ENCODE measurements at places on chromosomes 3 and 15.
A peak's percentile ranks its signal among the peaks of the same experiment; 100 is the strongest.

- no peak for DNase-seq
Observed at GRCh38 chr3:157746391-157746790, 243.2 kb upstream of the VEPH1 start.

- peak; percentile 96 for DNase-seq
Observed at GRCh38 chr3:11288786-11289637, 16.8 kb downstream of the ATG7 start.

DNA sequence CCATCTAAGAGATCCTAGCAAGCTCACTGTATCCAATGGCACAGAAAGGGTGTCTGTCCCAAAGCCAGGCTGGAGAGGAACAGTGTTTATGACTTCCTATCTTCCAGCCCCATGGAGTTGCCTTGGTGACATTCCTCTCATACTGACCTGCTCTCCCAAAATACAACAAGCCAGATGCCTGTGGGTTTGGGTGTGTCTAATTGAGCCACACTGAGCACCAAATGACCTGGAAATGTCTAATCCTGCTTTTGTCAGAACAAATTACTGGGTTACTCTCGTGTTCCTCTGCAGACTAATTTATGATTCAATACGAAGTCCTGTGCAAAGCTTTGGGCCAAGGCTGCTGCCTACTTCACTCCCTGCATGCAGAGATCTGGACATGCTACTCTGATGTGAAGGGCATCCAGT, 98.1 kb upstream of the STRIT1 start:
- DNase-seq, result no peak

- no peak for DNase-seq
Observed at GRCh38 chr15:73176598-73176997, 124.3 kb downstream of the NEO1 start.

- DNase-seq, result no peak
Observed at GRCh38 chr15:101406036-101406435, 83.5 kb downstream of the PCSK6 start.

- no peak for DNase-seq
Observed at GRCh38 chr3:85652360-85652759, 693.6 kb downstream of the CADM2 start.

DNA sequence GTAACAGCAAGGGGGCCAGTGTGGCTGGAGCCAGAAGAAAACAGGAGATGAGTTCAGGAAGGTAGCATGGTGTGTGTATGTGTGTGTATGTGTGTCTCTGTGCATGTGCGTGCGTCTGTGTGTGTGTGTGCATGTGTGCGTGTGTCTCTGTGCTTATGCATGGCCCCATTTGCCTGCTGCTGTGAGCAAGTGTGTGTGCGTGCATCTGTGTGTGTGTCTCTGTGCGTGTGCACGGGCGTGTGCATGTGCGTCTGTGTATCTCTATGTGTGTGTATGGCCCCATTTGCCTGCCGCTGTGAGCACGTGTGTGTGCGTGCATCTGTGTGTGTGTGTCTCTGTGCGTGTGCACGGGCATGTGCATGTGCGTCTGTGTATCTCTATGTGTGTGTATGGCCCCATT, 7.1 kb upstream of the EEFSEC start:
- DNase-seq, result no peak

DNA sequence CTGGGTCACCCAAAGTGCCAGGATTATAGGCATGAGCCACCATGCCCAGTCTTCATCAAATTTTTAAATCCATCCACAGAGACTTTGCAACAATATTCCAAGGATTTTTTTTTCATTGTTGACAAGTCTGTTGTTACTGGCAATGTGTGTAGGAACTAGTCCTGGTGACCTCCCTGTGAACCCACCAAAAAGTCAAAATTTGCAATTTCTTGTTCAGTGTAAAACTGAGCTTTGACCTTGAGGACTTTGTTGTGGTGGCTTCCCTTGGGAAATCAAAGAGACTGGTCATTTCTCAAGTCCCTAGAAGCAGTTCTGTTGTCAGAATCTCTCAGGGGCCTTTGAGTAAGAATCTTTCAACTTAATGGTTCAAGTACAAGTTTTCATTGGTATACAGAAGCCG, 36.9 kb upstream of the COL8A1 start:
- no peak for DNase-seq

- DNase-seq, result no peak
Observed at GRCh38 chr3:189602471-189602870, 28.7 kb upstream of the TP63 start.

GRCh38 chr15:92418864-92419263, 25.2 kb downstream of the ST8SIA2 start:
- DNase-seq, result no peak

GRCh38 chr3:134640872-134641470, 9.9 kb downstream of the KY start:
- no peak for DNase-seq

DNA sequence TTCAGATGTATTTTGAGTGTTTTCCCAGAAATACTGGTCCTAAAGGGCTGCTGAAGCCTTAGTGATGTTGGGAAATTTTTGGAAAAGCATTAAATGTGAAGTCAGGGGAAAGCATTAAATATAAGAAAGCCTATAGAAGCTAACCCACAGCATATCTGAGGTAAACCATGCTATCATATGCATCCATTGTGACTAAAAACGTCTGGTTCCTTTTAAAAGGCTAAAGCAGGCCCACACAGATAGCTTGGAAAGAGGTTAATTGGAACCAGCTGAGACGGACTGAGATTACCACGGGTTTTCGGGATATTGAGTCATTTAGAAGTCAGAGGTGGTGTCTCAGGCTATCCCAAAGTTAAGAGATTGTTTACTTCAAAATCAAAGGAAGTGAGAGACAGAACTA, 78.2 kb downstream of the CYP19A1 start:
- DNase-seq, result no peak

GRCh38 chr3:35971686-35972085, 332.4 kb downstream of the ARPP21 start:
- DNase-seq, result no peak

DNA sequence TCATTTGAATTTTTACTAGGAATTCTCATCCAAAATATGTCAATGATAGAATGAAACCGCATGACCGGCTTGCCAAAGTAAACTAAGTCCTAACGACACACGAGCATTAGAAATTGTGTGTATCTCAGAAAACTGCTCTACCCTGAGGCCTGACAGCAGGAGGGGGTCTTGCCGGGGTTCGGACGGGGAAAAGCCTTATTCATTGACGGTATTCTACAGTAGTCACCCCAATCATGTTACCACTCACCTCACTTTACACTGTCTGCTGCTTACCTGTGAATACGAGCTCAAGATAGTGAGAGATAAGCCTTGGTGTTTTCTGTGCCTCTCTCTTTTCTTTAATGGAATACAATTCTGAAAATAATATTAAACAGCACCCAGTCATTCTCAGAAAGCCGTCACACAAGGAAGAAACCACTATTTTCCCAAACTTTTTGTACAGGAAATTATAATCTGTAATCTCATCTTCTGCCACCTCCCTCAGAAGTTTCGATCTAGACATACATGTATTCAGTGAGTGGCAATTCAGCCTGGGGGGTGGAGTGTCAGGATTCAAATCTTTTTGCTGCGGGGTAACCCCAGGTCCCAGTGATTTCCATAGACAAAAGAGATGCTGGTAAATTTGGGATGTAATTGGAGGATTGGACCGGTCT, 492 bp upstream of the FAM43A start:
- DNase-seq, result no peak

GRCh38 chr3:193996641-193997089, 139.3 kb upstream of the HES1 start:
- no peak for DNase-seq

GRCh38 chr15:58528188-58528870, 96.5 kb downstream of the LIPC start:
- DNase-seq, result no peak

GRCh38 chr3:13479332-13479581, 849 bp upstream of the HDAC11 start:
- no peak for DNase-seq

DNA sequence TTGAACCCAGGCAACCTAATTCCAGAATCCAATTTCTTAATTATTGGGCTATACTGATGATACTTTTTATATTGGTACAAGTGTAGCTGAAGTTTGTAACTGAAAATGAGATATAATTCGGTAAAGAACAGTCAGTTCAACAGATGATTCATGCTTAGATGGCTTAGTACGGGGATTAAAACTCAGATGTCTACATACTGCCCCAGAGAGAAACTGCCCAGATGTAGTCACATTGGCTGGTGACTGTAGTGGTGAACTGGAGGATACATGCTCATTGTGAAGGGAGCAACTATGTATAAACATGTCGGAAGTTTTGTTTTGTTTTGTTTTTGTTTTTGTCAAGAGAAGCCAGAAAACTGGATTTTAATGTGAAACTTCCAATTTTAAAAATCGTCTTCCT, 179.6 kb downstream of the ADAMTSL3 start:
- DNase-seq, result no peak

DNA sequence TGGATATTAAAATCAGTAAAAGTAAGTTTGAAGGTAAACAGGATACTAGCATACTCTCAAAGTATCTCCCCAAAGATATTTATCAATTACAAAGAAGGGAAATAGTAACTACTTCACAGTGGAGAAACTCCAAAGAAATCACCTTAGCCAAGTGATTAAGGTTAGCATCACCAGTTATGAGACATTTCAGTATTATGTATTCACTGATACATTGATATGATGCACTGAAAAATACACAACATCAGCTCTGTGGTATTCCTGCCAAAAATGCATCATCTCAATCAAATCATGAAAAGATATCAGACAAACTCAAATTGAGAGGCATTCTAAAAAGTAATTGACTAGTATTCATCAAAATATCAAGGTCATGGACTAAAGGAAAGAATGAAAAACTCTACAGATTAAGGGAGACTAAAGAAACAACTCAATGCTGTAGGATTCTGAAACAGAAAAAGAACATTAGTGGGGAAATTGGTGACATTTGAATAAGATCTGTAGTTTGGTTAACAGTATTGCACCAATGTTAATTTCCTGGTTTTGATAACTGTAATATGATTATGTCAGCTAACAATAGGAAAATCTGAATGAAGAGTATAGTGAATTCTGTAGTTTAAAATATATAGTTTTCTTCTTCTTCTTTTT, 215.4 kb downstream of the UACA start:
- no peak for DNase-seq

GRCh38 chr3:184156522-184156955, 1.4 kb downstream of the DVL3 start:
- DNase-seq, result no peak

GRCh38 chr3:9194509-9195184, 54.8 kb downstream of the SRGAP3 start:
- no peak for DNase-seq

GRCh38 chr3:186173224-186173815, 64.4 kb upstream of the ETV5 start:
- DNase-seq, result no peak

DNA sequence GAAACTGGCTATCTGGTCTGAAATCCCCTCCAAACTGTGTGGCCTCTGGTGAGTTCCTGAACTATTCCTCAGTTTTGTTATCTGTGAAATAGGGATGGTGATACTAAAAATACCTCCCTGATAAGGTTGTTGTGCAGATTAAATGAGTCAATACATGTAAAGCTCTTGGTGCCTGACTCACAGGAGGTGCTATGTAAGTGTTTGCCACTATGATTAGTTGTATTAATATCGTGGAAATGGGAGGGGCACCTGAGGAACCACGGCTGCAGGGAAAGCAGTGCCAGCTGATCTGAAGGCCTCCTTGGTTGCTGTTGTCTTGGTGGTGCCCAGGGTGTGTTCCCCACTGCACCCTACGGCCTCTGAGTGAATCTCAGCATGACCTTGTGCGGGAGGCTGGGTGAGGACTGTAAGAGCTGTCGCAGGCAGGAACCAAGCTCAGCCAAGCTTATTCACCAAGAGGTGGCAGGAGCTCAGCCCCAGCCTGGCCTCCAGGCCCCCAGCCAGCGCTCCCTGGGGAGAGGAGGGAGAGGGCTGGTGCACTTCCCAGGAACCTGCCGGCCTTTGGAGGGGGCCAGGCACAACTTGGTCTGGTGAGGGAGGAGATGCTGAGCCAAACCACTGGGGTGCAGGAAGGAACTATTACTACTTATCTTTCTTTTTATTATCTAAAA, 44.8 kb upstream of the CCDC174 start:
- no peak for DNase-seq

DNA sequence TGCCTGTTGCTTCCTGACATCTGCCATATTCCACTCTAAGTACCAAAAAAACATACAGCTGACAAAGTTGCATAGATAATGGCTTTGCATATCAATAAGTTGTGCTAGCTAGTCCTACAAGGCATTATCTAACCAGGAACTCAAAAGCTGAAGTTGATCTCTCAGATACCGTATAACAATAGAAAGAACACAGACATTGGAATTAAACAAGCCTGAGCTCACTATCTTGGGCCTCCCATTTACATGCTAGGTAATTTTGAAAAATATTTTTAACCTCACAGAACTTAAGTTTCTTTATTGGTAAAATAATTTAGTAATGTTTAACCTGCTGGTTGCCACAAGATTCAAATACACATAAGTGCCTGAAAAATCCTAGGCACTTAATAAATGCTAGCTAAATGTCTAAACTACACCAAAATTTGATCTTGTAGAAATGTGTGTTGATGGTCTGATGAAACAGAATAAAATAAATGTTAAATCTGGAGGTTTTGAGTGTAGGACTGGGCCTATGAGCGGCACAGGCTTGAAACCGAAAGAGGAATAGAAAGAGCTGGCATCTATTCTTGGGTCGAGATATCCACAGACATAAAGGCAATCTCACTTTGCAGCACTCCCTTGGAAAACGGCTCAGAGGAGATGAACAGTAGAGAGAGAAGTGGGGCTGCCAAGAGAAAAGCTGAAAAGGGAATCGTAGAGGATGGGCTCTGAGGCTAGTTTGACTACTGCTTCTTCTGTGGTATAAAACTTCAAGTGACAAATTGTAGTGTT, 29.9 kb upstream of the TTC14 start:
- DNase-seq, result peak; percentile 2

GRCh38 chr15:89542369-89542768, 32.9 kb upstream of the TICRR start:
- DNase-seq, result no peak

GRCh38 chr15:100596792-100597191, 5.2 kb downstream of the LINS1 start:
- DNase-seq, result no peak

DNA sequence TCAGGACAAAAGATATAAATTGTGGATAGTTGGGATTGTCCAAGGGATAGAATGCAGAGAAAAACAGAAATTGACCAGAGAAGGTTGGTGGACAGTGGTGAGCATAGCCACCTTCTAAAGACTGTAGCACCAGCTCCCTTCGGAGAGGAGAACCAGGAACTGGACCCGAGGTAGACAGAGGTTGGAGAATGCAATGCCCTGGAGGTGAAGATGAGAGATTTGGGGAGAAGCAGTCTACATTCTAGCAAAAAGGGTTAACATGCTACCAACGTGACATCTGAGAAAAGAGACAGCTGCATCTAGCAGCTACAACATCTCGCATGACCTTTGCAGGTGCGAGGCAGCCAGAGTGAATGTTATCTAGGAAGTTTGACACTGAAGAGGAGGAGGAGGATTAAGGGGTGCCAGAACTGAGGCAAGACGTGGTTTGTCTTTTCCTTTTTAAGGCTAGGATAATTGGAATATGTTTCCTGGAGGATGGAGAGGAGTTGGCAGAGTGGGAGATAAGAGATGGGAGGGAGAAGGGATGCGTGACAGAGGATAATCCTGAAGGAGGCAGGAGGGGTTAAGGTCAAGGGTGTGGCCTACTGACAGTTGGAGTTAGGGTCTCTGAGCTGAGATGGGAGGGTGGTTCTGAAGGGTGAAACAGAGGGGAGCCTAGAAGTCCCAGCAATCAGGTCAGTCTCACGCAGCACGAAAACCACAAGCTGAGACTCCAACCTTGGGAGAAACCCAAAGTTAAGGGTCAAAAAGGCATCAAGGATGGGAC, 103.7 kb upstream of the NR2E3 start:
- no peak for DNase-seq
